Esophagus muscularis mucosa (tissue), 4 donors: ENCODE measurements at places on chromosomes 13 and 19.

- DNase-seq: no peak
- no peaks in the 10 kb centered on the region for H3K4me1 ChIP-seq
- no peaks in the 10 kb centered on the region for H3K27me3 ChIP-seq
Observed at GRCh38 chr13:80591976-80592740, 251.2 kb upstream of the SPRY2 start.

GRCh38 chr13:42544246-42544926 lies 29.6 kb upstream of the TNFSF11 start:
- no peaks in the 10 kb centered on the region for H3K27me3 ChIP-seq
- DNase-seq: no peak
- no peaks in the 10 kb centered on the region for H3K36me3 ChIP-seq
- H3K27ac ChIP-seq: no peak overlapping the region

GRCh38 chr13:99151516-99151915 lies 49.1 kb upstream of the UBAC2 start:
- no peak for DNase-seq
- H3K27me3 ChIP-seq: no peaks in the 10 kb centered on the region
- H3K27ac ChIP-seq: no peak overlapping the region
- H3K4me1 ChIP-seq: no peaks in the 10 kb centered on the region
- H3K4me3 ChIP-seq: no peak overlapping the region

- H3K4me3 ChIP-seq: no peak overlapping the region
- no peaks in the 10 kb centered on the region for H3K36me3 ChIP-seq
- no peak overlapping the region for H3K27ac ChIP-seq
- no peaks in the 10 kb centered on the region for H3K27me3 ChIP-seq
- H3K4me1 ChIP-seq: peaks cover under 1% of the 10 kb centered on the region
- peak; percentile 53 for DNase-seq
Observed at GRCh38 chr13:109881347-109881725, 95.0 kb upstream of the IRS2 start.

- H3K4me3 ChIP-seq: peak overlapping the region; percentile 93
- peak overlapping the region; percentile 90 for H3K27ac ChIP-seq
- no peaks in the 10 kb centered on the region for H3K27me3 ChIP-seq
- H3K4me1 ChIP-seq: peaks cover 43% of the 10 kb centered on the region
Observed at GRCh38 chr19:2478278-2478755, 2.4 kb downstream of the GADD45B start.

DNA sequence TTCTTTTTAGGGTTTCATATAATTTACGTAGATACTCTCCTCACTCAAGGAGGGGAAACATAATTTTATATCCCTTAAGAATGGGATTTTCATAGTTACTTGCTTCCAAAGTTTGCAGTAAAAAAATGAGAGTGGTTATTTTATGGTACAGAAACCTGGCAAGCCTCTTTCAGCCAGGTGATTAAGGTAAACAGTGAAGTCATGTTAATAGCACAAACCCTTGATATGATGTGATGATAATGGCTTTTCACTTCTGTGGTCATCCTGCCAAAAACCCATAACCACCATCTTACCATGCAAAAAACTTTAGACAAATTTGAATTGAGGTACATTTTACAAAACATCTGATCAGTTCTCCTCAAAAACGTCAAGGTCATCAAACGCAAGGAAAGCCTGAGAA lies 517.8 kb downstream of the SLITRK5 start:
- no peaks in the 10 kb centered on the region for H3K36me3 ChIP-seq
- no peak overlapping the region for H3K27ac ChIP-seq
- DNase-seq: no peak
- H3K4me1 ChIP-seq: no peaks in the 10 kb centered on the region
- H3K4me3 ChIP-seq: no peak overlapping the region
- H3K27me3 ChIP-seq: no peaks in the 10 kb centered on the region

DNA sequence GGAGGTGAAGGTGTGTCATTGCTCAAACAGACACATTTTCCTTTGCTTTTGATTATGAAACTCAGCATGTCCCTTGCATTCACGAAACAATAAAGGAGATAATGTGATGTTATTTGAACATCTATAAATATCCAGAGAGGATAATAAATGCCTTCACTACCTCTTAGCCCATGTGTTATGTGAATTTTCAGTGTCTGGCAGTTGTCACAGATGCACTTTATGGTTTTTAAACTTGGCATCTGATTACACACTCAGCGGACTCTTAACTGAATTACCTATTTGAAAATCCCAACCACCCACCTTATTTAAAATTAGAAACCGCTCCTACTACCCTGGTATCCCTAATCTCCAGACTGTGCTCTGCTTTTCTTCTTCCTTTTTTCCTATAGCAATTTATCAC lies 254.2 kb downstream of the COG6 start:
- no peaks in the 10 kb centered on the region for H3K36me3 ChIP-seq
- H3K27ac ChIP-seq: no peak overlapping the region
- no peaks in the 10 kb centered on the region for H3K27me3 ChIP-seq
- DNase-seq: no peak
- no peak overlapping the region for H3K4me3 ChIP-seq
- peaks cover 25% of the 10 kb centered on the region for H3K4me1 ChIP-seq

- H3K27ac ChIP-seq: peak overlapping the region; percentile 99
- DNase-seq: no peak
- no peaks in the 10 kb centered on the region for H3K27me3 ChIP-seq
- no peak overlapping the region for H3K4me3 ChIP-seq
- no peaks in the 10 kb centered on the region for H3K36me3 ChIP-seq
Observed at GRCh38 chr13:114068656-114069318, 63.6 kb downstream of the RASA3 start.

DNA sequence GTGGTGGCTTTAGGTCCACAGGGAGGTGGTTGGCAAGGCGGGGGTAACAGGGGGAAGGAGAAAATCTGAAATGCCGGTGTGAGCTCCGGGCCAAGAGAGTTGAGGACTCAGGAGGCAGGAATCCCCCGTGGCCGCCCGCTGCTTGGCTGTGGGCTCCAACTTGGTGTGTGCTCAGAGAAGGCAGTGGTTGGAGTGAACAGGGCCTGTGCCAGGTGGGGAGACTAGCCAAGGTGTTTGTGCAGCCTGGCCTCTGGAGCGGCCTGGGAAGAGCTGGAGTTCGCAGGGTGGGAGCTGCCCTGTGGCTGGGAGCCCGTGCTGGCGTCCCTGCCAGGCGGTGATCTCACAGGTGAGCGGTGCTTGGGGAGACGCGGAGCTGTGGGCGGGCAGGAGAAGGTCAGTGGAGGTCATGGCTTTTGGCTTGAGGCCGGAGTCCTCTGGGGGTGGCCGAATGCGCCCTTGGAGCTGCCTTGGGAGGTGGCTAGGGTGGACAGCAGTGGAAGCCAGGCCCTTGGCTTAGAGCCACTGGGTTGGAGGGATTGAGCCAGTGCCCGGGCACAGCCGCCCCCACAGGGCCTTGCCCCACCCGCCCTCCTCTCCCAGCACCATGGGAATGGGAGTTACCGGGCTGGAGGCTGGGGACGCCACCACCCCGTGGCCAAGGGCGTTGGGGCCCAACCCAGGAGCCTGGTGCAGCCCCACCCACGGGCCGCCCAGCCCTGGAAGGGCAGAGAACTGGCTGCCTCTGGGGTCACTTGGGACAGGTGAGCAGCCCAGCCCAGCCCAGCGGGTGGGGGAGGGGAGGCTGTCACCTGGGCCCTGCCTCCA lies 7.1 kb upstream of the CIRBP start:
- H3K4me3 ChIP-seq: peak overlapping the region; percentile 80
- peaks cover 87% of the 10 kb centered on the region for H3K4me1 ChIP-seq
- peaks cover 13% of the 10 kb centered on the region for H3K36me3 ChIP-seq
- DNase-seq: no peak
- peaks cover 3% of the 10 kb centered on the region for H3K27me3 ChIP-seq
